Stimulated activated CD8-positive, alpha-beta memory T cell treated with anti-CD3 and anti-CD28 coated beads, Interleukin-2, amount 100 ng/mL, for 48 hours (primary cell): ENCODE measurements at places on chromosomes 4 and X.

DNA sequence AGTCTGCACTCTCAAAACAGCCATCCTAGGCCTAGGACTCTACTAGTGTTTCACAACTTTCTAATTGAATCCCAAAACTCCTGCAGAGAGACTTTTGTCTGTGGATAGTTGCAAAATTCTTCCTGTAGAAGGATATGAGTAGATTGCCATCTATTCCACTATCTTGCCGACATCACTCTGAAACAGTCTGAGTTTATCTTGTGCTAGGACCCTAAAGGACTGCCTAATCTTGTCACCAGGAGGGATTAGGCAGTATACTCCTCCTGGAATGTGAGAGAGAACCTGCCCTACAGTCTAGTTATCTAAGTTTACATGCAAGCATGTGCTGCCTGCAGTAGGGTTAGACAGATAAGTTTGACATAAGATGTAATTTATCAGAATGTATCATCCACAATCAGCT, 1646.6 kb upstream of the PCDH7 start:
- DNase-seq = no peak

GRCh38 chr4:1862961-1863296, 7.0 kb upstream of the LETM1 start:
- DNase-seq = no peak

DNA sequence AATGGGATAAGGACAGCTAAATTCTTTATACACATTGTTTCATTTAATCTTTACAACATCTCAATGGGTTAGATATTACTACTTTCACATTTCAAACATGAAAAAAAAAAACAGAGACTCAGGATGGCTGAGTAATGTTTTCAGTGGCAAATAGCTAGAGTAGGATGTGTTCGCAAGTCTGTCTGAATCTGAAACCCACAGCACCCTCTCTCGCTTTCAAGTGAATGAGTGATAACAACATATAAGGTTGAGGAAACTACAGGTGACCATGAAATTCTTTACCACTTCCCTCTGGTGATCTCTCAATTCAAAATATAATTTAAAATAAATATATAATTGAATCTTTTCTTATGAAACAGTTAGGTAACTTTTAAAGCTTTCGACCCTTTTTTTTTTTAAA, 162.6 kb downstream of the PRR32 start:
- DNase-seq = no peak

DNA sequence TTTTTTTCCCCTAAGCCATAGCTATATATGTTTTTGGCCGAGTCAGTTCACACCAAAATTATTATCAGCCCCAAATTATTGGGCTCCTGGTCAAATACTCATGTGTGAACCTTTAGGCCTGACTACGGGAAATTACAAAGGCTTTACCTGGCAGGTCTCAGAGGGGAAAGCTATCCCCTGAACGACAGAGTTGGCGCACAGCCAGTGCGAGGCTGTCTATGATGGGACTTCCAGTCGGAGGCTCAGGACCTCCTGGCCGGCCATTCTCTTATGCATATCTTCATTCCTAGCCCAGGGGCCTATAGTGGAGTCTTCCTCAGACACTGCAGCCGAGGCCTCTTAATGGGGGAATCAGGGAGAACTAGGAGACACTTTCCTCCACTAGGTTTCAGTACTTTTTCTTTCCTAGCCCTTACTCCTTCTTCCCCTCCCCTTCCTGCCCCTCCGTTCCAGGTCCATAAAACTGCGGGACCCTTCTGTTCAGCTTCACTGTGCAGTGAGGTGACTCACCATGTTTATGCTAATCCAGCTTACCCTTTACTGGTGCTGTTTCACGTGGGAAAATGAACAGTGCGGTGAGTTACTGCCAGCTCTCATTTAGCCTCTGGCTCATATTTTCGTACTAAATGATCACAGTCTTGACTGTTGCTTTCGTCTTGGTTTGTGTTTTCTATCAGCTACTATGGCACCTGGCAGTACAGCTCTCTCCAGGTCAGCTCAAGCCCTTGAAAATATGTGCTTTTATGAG, 533.9 kb downstream of the FSTL5 start:
- DNase-seq = no peak

DNA sequence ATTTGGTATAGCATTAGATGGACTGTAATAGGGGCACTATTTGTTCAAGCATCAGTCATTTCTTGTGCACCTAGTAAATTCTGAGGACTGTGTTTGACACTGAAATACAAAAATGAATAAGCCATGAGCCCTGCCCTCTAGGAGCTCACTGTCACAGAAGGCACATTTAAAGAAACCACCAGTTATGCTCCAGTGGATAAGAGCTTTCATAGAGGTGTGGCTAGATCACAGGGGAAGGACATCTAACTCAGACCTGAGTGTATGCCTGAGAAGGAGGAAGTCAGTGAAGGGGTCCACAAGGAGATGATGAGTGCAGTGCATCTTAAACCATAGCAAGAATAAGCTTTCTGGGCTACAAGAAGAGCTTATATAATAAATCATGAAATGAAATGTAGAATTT, 40.1 kb downstream of the BTC start:
- DNase-seq = no peak

GRCh38 chr4:178696515-178696914, 1254.3 kb upstream of the AGA start:
- DNase-seq = no peak

- DNase-seq = no peak
These were observed 863.4 kb downstream of the PDHA2 start for GRCh38 chr4:96703265-96703664.
